ENCODE measurements at places on chromosomes 7 and 10.

GRCh38 chr10:35927990-35928488, 285.9 kb upstream of the FZD8 start:
- no peak for DNase-seq

- peak; percentile 23 for DNase-seq
Measured at GRCh38 chr7:121395494-121395960, 581 bp downstream of the FAM3C start.

DNA sequence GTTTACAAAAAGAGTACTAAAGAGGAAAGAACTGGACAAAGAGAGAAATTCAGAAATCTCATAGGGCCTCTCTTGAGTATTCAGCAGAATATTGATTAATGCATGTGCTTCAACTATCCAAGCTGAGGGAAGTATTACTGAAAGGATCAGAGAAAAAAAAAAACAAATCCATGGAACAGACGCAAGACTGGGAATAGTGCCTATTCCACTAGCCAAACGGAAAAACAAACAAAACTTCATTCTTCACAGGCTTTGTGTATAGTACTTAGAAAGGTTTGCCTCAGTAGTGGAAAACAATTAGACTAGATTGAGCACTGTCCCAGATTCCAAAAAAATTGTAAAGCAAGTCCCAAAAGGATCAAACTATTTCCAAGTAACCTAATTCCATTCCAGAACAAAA, 106.2 kb downstream of the TFEC start:
- no peak for DNase-seq

GRCh38 chr7:101804088-101804963, 13.1 kb upstream of the CUX1 start:
- no peak for DNase-seq

DNA sequence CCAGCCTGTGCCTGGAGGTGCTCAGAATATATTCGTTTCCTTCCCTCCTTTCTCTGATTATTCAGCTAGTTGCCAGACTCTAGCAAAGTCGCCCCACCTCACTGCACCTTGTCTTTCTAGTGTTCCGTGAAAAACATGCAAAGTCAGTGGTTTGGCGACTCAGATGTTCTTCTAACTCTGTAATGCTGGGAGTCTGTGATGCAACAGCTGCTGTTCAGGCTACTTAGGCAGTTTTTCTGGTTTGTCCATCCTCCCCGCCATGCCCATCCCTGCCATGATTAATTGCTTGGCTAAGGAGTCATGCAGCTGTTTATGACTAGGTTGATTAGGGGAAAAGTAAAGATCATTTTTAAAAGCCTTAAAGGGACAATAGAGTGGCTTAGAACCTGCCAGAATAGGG, 99.4 kb downstream of the MTPN start:
- peak; percentile 37 for DNase-seq

GRCh38 chr7:100163006-100163531, 4.5 kb upstream of the TRAPPC14 start:
- no peak for DNase-seq

DNA sequence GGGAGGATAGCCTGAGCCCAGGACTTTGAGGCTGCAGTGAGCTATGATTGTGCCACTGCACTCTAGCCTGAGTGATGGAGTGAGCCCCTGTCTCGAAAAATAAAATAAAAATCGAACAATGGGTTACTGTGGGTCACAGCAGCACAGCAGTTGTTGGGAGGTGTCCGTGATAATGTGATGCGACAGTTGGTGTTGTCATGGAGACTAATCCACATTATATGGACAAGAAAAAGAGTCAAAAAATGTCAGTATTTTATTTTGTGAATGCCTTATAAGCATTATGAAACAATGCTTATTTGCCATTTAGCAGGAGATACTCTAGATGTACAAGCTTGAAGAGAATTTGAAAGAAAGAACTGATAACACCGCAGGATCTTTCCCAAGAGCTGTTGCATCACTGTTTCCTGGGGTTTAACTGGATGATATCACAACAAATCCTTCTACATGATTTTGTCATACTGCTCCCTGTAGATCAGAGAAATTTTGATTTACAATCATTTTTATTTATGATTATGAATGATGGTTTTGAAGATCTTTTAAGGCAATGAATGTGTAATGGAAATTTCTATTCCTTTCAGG, 195.4 kb downstream of the BAMBI start:
- DNase-seq = no peak

GRCh38 chr10:4533621-4534020, 292.4 kb upstream of the AKR1E2 start:
- DNase-seq = no peak

- no peak for DNase-seq
Measured at GRCh38 chr7:38934051-38934450, 25.1 kb upstream of the VPS41 start.

GRCh38 chr10:70914316-70914864, 26.0 kb upstream of the PCBD1 start:
- DNase-seq = no peak

GRCh38 chr10:58266003-58266825, 1.5 kb downstream of the IPMK start:
- DNase-seq = no peak

- DNase-seq = no peak
Measured at GRCh38 chr10:71486484-71487114, 89.9 kb downstream of the CDH23 start.

DNA sequence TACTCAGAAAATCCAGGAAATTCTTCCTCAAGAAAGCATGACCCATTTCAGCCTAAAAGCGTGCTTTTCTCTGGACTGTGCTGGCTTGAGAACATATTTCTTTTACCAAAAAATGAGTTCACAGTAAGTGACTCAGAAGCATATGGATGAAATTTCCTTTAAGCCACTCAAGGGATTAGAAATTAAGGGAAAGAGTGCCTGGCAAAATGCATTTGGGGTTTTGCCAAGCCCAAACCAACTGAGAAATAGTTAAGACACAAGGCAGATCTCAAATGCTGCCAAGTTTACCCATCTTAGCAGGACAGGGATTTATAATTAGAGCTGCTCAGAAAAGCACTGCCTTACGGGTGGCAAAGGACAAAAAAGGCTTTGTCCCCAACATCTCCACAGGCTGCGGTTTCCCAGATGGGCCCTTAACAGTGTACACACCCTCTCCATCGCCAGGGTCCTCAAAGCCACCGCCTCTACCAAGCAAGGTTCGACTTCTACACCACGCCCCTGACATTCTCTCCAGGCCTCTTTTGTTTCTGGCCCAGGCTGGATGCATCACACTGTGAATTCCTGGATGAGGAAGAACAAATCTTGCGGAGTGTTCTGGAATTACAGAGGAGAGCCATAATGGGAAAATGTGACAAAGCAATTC, 30.1 kb upstream of the CDHR3 start:
- DNase-seq = peak; percentile 77

DNA sequence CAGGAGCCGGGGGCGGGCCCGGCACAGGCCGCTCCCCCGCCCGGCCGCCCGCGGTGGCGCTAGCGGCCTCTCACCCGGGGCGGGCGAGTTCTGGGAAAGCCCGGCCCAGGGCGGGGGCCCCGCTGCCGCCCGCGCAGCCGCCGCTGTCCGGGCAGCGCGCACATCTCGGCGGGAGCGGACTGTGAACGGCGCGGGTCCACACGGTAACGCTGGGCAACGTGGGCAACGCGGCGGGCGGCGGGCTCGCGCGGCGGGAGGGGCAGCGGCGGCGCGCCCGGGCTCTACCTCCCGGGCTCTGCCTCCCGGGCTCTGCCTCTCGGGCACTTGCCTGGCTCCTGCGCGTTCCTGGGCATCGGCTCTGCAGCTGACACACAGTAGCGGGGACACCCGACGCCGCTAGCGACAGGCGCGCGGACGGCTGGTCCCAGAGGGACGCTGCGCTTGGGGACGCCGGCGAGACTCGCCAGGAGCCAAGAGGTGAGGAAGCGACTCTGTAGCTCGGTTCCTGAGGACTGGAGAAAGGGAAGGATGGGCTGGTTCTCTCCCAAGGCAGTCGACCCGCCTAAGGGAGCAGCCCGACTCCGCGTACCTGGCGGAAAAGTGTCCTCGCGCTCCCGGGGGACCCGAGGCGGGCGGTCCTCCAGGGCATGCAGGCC, at the start of gene PLCE1:
Gene PLCE1, plus strand, starts transcription at position 150 of the 656 bp plus-strand sequence. CDS start 37,116 bp downstream, outside the sequence.
- peak; percentile 80 for DNase-seq

- no peak for DNase-seq
Measured at GRCh38 chr7:3200504-3200903, 100.5 kb upstream of the SDK1 start.

- no peak for DNase-seq
Measured at GRCh38 chr7:47128700-47129099, 453.2 kb downstream of the TNS3 start.

GRCh38 chr10:98331885-98332284, 63.9 kb upstream of the LOXL4 start:
- no peak for DNase-seq

GRCh38 chr7:96695581-96695980, 14.1 kb downstream of the SEM1 start:
- no peak for DNase-seq

- DNase-seq = no peak
Measured at GRCh38 chr10:62636825-62637248, 167.7 kb upstream of the ADO start.

DNA sequence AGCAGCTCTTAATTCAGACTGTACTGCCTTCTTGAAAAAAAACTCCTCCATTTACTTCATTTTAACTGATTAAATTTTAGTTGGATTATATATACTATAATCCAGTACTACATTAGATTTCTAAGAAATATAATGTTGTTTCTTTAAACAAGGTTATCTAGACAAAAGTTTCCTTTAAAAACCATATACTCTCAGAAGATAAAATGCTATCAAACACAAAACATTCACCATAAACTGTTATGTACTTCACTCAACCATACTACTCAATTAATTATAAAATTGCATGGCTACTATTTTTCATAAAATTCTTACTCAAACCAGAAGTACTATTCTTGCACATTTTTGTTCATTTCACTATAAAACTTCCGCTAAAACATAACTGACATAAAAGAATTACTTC, 12.7 kb downstream of the GPR22 start:
- DNase-seq = no peak

DNA sequence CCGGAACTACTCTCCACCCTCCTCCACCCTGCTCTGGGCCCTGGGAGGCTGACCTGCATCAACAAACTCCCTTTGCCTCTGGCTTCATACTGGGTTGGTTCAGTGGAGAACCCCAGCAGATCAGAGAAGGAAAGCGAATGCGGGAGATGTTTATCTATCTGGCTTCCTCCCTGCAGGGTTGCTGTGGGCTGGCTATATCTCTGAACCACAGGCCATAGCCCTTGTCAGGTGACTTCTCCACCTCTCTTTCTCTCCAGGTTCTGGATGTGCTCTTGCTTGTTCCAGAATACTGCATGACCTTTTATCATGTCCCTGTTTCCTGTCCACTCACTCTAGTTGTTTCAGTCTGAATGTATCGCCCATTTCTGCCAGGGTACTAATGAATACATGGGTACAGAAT, 51.7 kb upstream of the IFRD1 start:
- no peak for DNase-seq

DNA sequence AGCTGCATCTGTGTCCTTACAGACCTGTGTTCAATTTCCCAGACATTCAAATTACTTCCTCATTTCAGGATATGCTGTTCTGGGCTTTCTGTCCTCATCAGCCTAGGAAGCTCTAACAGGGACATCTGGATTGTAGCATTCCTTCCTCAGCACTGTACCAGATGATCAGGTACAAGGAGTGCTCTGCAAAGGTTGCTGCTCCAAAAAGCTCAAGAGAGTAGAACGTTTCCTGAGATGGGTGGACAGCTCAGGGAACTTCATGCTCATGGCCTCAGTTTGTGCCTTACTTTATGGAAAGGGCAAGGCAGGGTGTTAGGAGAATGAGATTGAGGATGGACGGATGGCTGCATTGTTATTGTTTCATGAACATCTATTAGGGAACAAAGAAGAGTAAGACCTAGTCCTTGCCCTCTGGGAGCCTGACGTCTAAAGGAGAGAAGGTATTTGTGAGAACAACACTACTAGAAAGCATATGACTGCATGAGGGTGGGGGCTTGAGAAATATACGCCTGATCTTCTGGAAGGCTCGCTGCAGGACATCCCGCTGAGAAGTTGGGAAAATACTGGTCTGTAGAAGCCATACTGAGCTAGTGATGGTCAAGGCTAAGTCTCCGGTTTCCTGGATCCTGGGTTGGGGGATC, 10.5 kb upstream of the ZNF212 start:
- no peak for DNase-seq
